ENCODE measurements at places on chromosomes 12 and 14.

- DNase-seq, result no peak
Observed at GRCh38 chr14:20630340-20631022, 11.0 kb downstream of the OR6S1 start.

DNA sequence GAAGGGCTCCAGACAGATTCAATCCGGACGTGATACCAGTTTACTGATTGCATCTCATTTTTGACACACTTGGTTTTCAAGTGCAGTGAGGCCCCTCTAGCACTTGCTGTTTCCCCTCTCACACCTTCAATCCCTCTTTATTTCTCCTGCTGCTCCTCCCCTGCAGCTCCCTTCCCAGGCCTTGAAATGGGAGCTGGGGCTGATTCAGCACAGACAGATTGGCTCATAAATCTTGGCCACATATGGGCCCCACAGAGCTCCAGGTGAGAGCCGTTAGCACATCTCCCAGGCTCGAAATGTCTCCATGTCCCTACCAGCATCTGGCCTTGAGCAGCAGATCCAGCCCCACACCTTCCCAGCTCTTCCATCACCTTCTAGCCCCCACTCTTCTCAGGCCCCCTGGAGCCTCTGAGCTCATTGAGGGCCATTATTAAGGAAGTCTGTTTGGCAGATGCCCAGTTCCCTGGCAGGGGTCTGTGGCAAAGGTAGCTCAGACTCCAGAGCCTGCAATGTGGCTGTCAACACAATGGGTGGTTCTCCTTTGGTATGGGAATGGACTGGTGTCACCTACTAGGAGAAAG is 220.3 kb upstream of the FKBP4 start:
- no peak for DNase-seq

DNA sequence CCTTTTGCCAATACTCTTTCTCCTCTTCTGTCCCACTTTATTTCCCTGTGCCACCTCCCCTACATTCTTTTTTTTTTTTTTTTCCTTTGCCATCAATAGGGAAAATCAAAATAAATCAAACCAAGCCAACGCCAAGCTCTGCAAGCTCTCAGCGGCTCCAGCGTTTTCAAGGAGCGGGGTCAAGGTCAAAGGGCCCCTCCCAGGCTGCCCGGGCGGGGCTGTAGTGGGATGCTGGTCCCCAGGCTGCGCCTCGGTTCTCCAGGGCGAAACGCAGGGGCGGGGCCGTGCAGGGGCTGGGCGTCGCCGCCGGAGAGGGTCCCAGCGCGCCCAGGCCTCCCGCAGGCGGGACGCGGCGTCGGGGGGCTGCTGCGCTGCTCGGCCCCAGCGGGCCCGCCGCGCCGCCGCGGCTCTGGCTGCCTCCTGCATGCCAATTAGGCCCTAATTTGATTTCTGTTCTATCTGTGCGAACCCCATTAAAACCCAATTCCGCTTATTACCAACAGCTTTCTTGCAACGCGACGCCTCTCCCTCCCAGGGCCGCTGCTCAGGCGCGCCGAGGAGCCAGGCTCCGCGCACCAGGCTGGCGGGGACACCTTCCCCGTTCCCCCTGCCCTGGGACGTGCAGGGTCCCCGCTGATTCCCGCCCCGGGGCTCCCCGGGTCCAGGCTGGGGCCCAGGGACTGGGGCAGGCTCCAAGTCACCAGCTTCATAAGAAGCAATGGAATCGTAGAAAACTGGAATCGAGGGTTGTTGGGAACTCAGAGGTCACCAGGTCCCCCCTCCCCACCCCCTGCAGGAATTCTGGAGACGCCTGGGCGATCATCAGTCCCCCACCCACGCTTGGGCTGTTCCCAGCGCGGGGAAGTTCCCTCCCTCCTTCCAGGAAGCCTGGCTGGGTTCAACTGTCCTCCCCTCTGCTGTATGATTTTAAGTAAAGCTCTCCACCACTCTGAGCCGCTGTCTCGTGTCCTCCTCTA is 50.7 kb upstream of the MAP1LC3B2 start:
- DNase-seq, result peak; percentile 30

DNA sequence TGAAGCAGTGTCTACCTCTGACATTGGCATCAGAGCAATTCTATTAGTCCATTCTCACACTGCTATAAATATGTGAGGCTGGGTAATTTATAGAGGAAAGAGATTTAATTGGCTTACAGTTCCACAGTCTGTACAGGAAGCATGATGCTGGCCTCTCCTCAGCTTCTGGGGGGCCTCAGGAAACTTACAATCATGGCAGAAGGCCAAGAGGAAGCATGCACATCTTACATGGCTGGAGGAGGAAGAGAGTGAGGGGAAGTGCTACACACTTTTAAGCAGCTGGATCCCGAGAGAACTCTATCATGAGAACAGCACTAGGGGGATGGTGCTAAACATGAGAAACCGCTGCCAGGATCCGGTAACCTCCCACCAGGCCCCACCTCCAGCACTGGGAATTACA is 25.7 kb upstream of the SEL1L start:
- DNase-seq, result no peak

GRCh38 chr14:32202491-32202997 is 525 bp downstream of the RNU6-8 start:
- DNase-seq, result no peak

- DNase-seq, result no peak
Observed at GRCh38 chr12:52920937-52921336, 16.1 kb upstream of the KRT8 start.

DNA sequence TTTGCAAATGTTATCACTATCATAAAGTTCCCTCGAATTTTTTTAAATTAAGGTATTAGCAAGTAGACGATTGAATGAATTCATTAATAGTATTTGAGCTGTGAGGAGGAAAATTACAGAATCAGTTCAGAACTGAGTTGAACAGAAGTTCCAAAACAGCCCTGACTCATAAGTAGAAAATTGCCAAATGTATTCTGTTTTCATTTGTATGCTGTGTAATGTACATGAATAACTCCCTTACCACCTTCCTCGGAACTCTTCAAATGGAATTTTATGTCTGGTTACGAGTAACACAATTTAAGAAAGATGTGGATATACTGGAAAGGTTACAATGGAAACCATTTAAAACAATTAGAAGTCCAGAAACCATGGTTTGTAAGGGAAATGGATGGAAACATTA is 283.3 kb upstream of the FAR2 start:
- DNase-seq, result no peak

DNA sequence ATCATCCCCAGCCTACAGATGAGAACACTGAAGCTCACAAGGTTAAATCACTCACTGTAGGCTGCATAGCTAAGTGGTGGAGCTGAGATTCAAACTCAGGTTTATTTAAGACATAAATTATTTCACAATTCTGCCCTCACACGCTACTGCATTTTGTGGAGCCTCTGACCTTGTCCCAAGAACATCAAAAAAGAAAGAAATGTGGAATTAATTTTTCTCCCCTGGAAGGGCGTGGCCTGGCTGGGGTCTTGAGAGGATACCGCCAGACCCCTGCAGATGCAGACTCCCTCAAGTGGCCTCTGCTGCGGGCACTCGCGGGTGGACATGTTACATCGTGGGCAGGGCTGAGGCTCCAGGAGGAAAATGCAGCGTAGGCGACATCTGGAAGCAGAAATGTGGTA is 40.6 kb downstream of the LTBP2 start:
- DNase-seq, result no peak

GRCh38 chr14:69968132-69968531 is 88.9 kb downstream of the SMOC1 start:
- DNase-seq, result no peak

DNA sequence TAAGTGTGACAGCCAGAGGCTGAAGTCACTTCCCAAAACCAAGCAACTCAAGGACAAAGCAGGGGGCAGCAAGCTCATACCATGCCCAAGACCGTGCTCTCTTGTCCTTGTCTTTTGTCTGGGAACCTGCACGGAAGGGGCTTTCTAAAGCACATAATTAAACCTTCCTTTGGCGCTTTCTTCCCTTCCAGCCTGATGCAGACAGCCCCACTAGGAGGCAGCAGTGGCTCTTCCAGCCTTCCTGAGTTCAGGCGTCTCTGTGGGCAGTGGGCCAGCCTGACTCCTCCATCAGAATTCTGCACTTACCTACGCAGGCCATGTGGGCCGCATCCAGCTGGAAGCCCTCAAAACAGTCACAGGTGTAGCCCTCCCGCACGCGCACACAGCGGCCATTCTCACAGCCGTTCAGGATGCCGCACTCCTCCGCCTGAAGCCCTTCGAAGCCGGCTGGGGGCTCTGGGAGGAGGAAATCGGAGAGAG is 7.6 kb downstream of the ISCA2 start:
- DNase-seq, result no peak

- DNase-seq, result no peak
Observed at GRCh38 chr14:105123981-105124765, 44.4 kb downstream of the JAG2 start.

GRCh38 chr12:44446181-44446580 is 429.9 kb downstream of the NELL2 start:
- no peak for DNase-seq

GRCh38 chr12:115519359-115519758 is 758.1 kb downstream of the MED13L start:
- no peak for DNase-seq

GRCh38 chr12:69534389-69534822 is 50.9 kb upstream of the CCT2 start:
- no peak for DNase-seq
